ENCODE measurements at places on chromosomes 6 and 20. TPM values are rescaled to one million over a fixed set of nuclear protein-coding genes. Genes with fewer than 3 reads are reported as not detected.
A peak's percentile ranks its signal among the peaks of the same experiment; 100 is the strongest.

DNA sequence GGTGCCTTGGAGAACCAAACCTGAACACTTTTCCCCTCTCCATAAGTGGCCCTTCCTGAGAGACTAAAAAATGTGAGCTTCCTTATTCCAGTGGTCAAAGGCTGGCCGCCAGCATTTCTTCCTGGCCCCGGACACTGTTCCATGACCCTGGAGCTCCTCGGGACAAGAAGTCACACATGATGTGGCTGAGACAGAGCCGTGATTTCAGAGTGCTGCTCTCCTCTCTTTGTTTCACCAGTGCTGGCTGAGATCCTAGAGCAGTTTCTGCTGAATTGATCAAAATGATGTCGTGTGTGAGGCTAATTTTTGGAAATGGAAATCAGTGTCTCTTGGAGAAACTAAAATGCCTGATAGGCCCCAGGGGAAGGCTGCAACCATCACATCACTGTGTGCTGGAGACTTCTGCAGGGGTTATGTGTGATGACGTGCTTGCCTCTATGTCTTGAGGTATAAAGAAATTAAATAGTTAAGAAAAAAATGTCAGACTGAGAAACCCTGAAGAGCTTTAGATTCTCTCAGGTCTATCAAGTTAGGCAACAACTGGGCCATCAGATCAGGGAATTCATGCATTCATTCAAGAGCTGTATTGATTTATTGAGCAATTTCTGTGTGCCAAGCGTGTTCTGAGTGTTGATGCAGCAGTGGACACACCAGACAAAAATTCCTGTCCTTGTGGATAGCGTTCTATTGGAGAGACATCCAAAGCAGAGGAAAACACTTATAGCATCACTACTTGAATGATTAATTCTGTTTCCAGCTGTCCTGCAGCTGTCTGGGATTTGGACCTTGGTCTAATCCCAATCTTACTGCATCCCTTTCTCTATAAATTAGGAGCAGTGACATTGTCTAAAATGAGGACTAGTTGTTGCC is 72.7 kb upstream of the CCN6 start:
- no peak for DNase-seq
- no peaks in the 10 kb centered on the region for H3K36me3 ChIP-seq
- no peaks in the 10 kb centered on the region for H3K27me3 ChIP-seq
- H3K4me3 ChIP-seq = no peak overlapping the region
- H3K27ac ChIP-seq = no peak overlapping the region

GRCh38 chr20:1334761-1335160 is 5.8 kb upstream of the SDCBP2 start:
- no peak for DNase-seq
- no peaks in the 10 kb centered on the region for H3K4me1 ChIP-seq
- H3K36me3 ChIP-seq = peaks cover 10% of the 10 kb centered on the region
- H3K27ac ChIP-seq = no peak overlapping the region
- no peaks in the 10 kb centered on the region for H3K27me3 ChIP-seq

DNA sequence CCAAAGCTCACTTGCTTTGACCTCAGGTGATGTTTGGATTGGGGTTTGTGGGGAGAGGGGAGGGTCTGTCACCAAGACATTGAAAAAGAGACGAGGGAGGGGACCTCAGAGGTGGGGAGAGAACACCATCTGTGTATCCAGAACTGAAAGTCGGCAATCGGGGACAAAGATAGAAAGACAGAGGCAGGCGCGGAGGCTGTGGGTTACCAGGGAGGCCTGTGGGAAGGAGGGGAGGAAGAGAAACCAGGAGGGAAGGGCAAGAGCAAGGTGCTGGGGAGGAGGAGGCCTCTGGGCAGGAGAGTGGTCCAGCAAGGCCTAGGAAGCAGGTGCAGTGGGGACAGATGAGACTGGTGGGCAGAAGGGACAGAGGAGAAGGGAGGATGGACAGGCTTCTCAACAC is 211.2 kb downstream of the CDC5L start:
- H3K4me1 ChIP-seq = no peaks in the 10 kb centered on the region
- peaks cover 9% of the 10 kb centered on the region for H3K27me3 ChIP-seq
- no peaks in the 10 kb centered on the region for H3K36me3 ChIP-seq
- H3K4me3 ChIP-seq = no peak overlapping the region

- peak overlapping the region; percentile 89 for H3K4me3 ChIP-seq
- DNase-seq = peak; percentile 69
- H3K36me3 ChIP-seq = peaks cover 12% of the 10 kb centered on the region
- no peaks in the 10 kb centered on the region for H3K27me3 ChIP-seq
- peak overlapping the region; percentile 99 for H3K27ac ChIP-seq
- H3K4me1 ChIP-seq = peaks cover 13% of the 10 kb centered on the region
Observed at GRCh38 chr6:33297406-33297955, 1.3 kb downstream of the RGL2 start.

KHDC1L gene
- 0.16 TPM for polyA plus RNA-seq

Data from SK-N-SH (cell line).